Right renal cortex interstitium (tissue), 3 donors: ENCODE measurements at places on chromosomes 6 and 20.

DNA sequence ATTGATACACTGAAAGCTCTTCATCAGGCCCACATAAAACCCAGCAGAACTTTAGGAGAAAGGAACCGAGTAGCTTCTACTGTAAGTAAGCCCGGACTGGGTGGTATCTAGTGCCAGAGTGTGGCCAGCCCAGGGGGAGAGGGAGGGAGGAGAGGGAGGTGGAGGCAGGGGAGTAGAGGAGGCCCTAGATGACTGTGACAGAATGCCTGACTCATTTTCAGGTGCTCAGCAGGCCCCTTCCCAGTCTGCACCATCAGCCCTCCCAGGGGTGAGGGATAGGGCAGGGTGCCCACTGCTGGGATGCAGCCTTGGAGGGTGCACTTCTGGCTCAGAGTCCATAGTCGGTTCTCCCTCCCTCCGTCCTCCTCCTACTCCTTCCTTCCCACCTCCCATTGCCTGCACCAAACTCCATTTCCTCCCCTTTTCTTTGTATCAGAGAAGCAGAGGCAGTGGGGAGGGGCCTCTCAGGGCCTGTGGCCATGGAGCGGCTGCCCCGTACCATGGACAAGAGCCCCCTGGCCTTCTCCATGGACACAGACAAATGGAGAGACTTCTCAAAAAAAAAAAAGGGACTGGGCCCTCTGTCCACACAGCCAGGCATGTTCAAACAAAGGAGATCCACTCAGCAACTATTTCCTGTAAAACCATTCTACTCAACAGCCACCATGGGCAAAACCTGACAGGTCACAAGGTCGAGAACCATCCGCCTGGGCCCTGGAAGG, 184.9 kb upstream of the SNX9 start:
- DNase-seq = no peak

DNA sequence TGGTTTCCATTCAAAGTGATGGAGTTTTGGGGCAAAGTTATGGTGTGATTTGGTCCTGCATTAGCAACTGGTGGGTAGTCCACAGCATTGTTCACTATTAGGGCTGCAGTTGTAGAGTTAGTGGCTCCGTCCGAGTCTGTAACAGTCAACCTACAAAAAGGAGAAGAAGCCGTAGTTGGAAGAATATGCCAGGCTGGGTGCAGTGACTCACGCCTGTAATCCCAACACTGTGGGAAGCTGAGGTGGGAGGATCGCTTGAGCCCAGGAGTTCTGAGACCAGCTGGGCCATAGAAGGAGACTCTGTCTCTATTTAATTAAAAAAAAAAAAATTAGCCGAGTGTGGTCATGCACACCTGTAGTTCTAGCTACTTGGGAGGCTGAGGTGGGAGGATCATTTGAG, 69.5 kb downstream of the KIAA0319 start:
- DNase-seq = no peak

DNA sequence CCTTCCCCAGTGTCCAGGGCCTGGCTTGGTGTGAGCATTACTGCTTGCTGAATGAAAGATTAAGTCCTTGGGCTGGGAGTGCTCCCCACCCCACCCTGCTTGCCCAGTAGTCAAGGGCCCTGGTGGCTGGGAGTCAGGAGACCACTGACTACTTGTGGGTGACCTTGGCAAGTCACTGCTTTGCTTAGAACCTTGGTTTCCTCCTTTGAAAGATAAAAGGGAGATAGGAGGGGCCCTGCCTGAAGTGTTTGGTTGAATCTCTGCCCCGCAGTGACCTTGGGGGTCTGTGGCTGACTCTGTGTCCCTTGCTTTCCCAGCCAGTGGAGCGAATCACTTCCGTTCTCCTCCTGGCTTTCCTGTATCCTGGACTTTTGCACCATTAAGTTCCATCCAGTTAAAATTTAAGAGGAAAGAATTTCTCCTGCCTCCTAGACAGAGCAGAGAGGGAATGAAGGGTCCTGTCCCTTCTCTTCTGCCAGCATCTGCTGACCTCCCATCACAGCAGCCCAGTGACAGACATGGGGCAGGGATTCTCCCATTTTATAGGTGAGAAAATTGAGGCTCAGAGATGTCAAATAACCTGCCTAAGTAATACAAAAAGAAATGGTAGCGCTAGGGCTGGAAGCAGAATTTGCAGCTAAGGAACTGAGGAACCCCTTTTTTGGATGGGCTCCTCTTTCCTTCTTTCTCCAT, 3.5 kb upstream of the EPB41L1 start:
- no peak for DNase-seq

DNA sequence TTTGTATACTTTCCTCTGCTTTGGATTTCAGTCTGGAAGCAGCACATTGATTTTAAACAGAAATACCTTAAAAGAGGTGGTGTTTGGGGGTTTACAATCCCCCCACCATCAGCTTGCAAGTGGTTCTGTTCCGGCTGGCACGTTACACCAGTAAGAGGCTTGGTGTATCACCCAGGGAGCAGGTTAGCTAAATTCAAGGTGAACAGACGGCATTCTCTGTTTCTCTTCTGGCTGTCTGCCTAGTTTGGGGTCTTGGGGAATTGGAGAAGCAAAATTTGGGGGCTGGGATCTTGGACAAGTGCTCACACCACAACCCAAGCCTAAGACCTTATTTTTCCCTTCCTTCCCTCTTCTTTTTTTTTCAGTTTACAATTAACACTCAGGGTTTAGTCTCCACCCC, 7.5 kb upstream of the APCDD1L start:
- no peak for DNase-seq

DNA sequence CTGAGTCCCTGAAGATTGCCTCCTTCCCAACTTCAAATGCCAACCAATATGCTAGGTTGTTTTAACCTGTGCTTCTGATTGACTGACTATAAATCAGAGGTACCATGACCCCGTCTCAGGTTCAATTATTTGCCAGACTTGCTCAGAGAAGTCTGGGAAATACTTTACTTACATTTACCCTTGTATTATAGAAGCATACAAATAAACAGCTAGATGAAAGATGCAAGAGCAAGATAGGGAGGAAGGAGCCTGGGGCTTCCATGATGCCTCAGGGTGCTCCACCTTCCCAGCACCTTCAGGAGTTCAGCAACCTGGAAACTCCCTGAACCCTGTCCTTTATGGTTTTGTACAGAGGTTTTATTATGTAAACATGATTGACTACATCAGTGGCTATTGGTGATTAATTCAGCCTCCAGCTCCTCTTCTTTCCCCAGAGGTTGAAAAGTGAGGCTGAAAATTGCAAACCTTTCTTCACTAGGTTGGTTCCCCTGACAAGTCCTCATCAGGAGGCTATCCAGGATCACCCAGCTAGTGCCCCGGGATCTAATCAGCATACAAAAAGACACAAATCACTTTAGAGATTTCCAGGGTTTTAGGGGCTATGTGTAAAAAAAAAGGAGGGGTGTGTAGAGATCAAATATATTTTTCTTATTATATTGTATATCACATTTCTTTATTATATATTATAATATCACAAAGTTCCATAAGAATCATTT, 547.7 kb downstream of the EPM2A start:
- no peak for DNase-seq

DNA sequence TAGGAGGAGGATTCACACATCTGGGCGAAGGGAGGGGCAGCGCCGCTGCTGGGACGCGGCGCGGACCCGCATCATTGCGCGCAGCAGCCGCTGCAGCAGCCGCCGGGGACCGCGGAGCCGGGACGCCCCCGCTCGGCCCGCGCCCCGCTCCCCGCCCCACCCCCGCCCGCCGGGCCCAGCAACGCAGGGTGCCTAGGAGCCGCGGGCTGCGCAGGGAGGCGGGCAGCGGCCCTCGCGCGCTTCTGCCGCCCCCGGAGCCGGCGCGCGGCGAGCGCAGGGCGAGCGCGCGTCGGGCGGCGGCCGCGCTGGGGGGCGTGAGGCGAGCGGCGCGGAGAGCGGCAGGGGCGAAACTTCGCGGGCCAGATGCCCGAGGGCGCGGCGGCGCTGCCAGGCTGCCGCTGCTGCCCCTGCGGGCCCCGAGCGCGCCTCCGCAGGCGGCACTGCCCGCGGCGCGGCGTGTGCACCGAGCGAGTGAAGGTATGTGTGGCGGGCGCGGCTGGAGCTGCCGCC, at the start of gene NKAIN2:
Gene NKAIN2 (plus strand): TSS at position 362 of the 510 bp plus-strand sequence.
- DNase-seq = no peak

DNA sequence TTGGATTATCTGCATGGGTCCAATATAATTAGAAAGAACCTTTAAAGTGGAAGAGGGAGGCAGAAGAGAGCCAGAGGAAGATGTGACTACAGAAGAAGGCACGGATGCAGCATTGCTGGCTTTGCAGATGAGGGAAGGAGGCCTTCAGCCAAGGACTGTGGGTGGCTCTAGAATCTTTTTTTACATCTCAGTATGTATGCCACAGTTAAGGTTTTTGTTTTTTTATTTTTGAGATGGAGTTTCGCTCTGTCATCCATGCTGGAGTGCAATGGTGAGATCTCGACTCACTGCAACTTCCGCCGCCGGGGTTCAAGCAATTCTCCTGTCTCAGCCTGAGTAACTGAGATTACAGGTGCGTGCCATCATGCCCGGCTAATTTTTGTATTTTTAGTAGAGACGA, 49.3 kb downstream of the MCM8 start:
- no peak for DNase-seq

GRCh38 chr6:90893400-90893799, 306.5 kb upstream of the MAP3K7 start:
- no peak for DNase-seq

DNA sequence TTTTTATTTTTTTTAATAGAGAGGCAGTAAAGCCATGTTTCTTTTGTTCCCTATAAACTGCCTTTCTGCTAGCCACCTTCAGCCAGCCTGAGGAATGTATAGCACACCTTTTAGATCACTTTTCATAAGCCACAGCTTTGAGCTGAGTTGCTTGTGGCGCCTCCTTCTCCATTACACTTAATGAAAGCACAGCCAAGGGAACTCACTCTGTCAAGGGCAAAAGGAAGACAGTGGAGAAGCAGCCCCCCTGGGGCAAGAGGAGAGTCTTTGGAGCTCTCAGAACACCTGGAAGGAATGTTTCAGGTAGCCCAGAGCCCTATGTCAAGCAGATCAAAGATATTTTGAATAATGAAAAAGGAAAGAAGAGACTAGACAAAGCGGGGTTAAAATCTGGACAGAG, 235.1 kb downstream of the CLIC5 start:
- DNase-seq = no peak

DNA sequence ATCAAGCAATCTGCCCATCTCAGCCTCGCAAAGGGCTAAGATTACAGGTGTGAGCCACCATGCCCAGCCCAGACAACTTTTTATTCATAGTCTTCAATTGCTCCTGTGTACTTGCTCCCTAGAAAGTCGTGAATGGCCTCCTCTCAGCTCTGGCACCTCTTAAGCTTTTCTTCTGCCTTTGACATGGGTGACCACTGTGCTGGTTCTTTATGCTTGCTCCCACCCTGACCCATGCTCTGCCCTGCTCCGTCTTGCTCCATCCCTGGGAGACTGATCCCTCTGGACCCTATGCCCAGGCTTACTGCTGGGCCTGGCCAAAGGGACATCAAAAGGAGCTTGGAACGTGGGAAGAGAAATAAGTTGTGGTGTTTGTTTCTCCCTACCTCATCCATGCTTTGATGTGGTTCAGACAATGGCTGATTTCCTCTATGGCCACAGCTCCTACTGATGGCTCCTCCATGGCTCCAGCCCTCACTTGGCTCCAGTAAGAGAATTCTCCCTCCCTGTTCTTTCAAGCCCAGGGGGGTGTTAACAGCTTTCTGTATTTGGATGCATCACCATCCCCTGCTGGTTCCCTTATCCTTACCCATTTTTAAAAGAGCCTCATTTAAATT, 7.7 kb upstream of the TREM2 start:
- DNase-seq = no peak

DNA sequence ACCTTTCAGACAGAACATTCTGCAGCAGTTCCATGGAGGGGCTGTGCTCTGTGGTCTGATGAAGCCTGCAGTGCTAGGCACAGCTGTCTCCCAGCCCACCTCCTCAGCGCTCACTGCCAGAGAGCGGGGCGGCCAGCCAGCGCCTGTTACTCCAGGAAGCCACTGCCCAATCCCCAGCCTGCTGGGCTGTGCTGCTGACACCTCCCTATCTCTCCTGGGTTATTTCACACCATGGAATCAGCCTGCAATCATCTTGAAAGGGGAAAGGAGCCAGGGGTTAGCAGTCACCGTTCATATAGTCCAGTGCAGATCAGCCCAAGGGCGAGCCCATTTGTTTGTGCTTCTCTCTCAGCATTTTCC, 46.3 kb upstream of the NHSL1 start:
- no peak for DNase-seq
